Endothelial cell of coronary artery (primary cell): ENCODE measurements at places on chromosomes 12 and 14. TPM values are rescaled to one million over a fixed set of nuclear protein-coding genes. Genes with fewer than 3 reads are reported as not detected.

Gene GPR135
- total RNA-seq: 0.72 and 2.1 TPM in 2 replicates

Gene MIP
- not detected in 2 replicates for total RNA-seq

Gene TWF1
- total RNA-seq: 110 and 128 TPM in 2 replicates

Gene B4GALNT1
- 0.18 and 0.94 TPM in 2 replicates for total RNA-seq

Gene BLOC1S1
- 58.2 and 71.6 TPM in 2 replicates for total RNA-seq

Gene TAS2R30
- 3.0 and 7.4 TPM in 2 replicates for total RNA-seq

Gene KCNC2
- not detected in 2 replicates for total RNA-seq

Gene RASAL1
- total RNA-seq: not detected in 2 replicates

Gene COPS7A
- 41.5 and 63.7 TPM in 2 replicates for total RNA-seq

Gene DACT1
- 0.18 and 2.0 TPM in 2 replicates for total RNA-seq

Gene MUCL1
- total RNA-seq: not detected in 2 replicates

Gene DAO
- total RNA-seq: not detected in 2 replicates

Gene HCAR3
- not detected in 2 replicates for total RNA-seq

Gene PRH2
- total RNA-seq: not detected in 2 replicates

Gene FAM90A1
- 0.09 TPM in 1 of 2 replicates, not detected in the other for total RNA-seq

Gene TGM1
- total RNA-seq: 0.36 and 0.75 TPM in 2 replicates

Gene NUP37
- 35.0 and 40.7 TPM in 2 replicates for total RNA-seq

Gene FLRT2
- 23.4 and 34.4 TPM in 2 replicates for total RNA-seq

Gene ITGB7
- 0.18 and 0.38 TPM in 2 replicates for total RNA-seq

Gene BICDL1
- not detected in 2 replicates for total RNA-seq

Gene GPR68
- total RNA-seq: 0.72 and 1.3 TPM in 2 replicates

Gene RPL6
- 685 and 785 TPM in 2 replicates for total RNA-seq

Gene C14orf132
- 0.66 and 2.7 TPM in 2 replicates for total RNA-seq

Gene PLEK2
- total RNA-seq: 13.1 and 18.7 TPM in 2 replicates

Gene TAS2R9
- 0.09 TPM in 1 of 2 replicates, not detected in the other for total RNA-seq

Gene TMEM19
- total RNA-seq: 31.9 and 34.2 TPM in 2 replicates

Gene KRR1
- total RNA-seq: 27.7 and 28.8 TPM in 2 replicates

Gene ACOT6
- total RNA-seq: 0.09 TPM in 1 of 2 replicates, not detected in the other

Gene INSM2
- total RNA-seq: not detected in 2 replicates

Gene PRB4
- not detected in 2 replicates for total RNA-seq

Gene SYCP3
- 0.09 and 0.19 TPM in 2 replicates for total RNA-seq

Gene FGF23
- total RNA-seq: not detected in 2 replicates

Gene FAR2
- 34.2 and 40.8 TPM in 2 replicates for total RNA-seq

Gene CPM
- total RNA-seq: 0.45 and 0.47 TPM in 2 replicates

Gene ST8SIA1
- 0.09 TPM in 2 replicates for total RNA-seq

Gene ADAM21
- 0.18 and 0.38 TPM in 2 replicates for total RNA-seq

Gene NAA25
- total RNA-seq: 17.5 and 23.9 TPM in 2 replicates

Gene SNRPF
- 24.5 and 33.1 TPM in 2 replicates for total RNA-seq

Gene RNASE4
- 6.6 and 6.7 TPM in 2 replicates for total RNA-seq

Gene ARHGEF40
- 4.2 and 12.1 TPM in 2 replicates for total RNA-seq

Gene HOTAIR
- total RNA-seq: not detected in 2 replicates

Gene CLEC12A
- total RNA-seq: not detected in 2 replicates

Gene SELPLG
- 0.27 and 0.38 TPM in 2 replicates for total RNA-seq

Gene SERPINA1
- not detected in 2 replicates for total RNA-seq

Gene TSPAN11
- total RNA-seq: 0.09 and 1.5 TPM in 2 replicates

Gene SSPN
- total RNA-seq: 0.27 and 1.5 TPM in 2 replicates

Gene GPR132
- total RNA-seq: 0.18 TPM in 1 of 2 replicates, not detected in the other

Gene NFATC4
- 14.8 and 25.8 TPM in 2 replicates for total RNA-seq

Gene PLD4
- under 0.01 TPM in 2 replicates for total RNA-seq

Gene IRAK3
- 5.6 and 9.4 TPM in 2 replicates for total RNA-seq

Gene TBX5
- total RNA-seq: 0.19 TPM in 1 of 2 replicates, not detected in the other

Gene NPFF
- total RNA-seq: not detected in 2 replicates

Gene RNASE7
- not detected in 2 replicates for total RNA-seq

Gene CCDC88C
- 25.3 and 27.3 TPM in 2 replicates for total RNA-seq

Gene NRXN3
- total RNA-seq: 2.6 and 3.3 TPM in 2 replicates

Gene PKP2
- 5.9 and 14.1 TPM in 2 replicates for total RNA-seq

Gene CRACR2A
- 7.7 and 7.8 TPM in 2 replicates for total RNA-seq
